ENCODE measurements at places on chromosomes 13 and 19.

GRCh38 chr19:42108527-42109389, 23.5 kb downstream of the POU2F2 start:
- H3K4me3 ChIP-seq, result no peak overlapping the region
- no peak overlapping the region for H3K27ac ChIP-seq
- no peaks in the 10 kb centered on the region for H3K27me3 ChIP-seq
- DNase-seq, result peak; percentile 72

DNA sequence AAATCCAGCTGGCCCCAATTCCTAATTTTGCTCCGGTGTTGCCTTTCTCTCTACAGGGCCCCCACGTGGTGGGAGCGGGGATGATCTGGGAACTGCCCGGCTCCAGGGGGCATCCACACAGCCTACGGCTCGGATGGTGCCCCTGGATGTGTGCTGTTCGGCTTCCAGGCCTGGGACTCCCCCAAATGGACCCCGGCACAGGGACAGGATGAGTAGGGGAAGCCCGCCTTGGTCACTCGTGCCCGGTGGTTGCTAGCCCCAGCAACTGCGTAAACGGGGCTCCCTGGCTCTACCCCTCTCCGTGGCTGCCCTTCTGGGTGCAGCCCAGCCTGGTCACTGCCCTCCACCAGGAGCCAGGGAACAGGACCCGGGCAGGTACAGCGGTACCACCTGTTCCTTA, 111.5 kb downstream of the TEX26 start:
- H3K4me1 ChIP-seq, result peaks cover 27% of the 10 kb centered on the region
- no peaks in the 10 kb centered on the region for H3K27me3 ChIP-seq
- no peak overlapping the region for H3K4me3 ChIP-seq

GRCh38 chr19:30407068-30407709, 35.0 kb downstream of the ZNF536 start:
- H3K27me3 ChIP-seq, result no peaks in the 10 kb centered on the region
- no peak for DNase-seq
- H3K27ac ChIP-seq, result no peak overlapping the region
- H3K36me3 ChIP-seq, result no peaks in the 10 kb centered on the region
- H3K4me3 ChIP-seq, result no peak overlapping the region

DNA sequence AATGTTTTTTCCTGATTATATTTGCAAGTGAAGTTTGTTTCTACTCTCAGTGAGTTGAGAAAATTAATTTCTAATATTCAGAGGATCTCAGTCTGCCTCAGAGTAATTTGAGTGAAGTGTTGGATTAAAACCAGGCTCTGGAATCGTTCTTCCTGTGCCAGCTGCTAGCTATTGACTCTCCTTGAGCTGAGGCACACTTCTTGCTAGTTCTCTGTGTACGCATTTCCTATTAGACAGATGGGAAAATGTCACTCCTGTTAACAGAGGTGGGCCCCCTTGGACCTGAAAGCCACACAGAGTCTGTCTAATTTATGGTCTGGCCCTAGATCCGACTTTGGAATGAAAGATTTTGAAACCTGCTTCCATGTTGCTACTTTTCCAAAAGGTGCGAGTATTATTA, 107.6 kb upstream of the RNF113B start:
- no peak overlapping the region for H3K27ac ChIP-seq
- DNase-seq, result no peak
- no peaks in the 10 kb centered on the region for H3K4me1 ChIP-seq
- H3K36me3 ChIP-seq, result no peaks in the 10 kb centered on the region
- H3K4me3 ChIP-seq, result no peak overlapping the region

DNA sequence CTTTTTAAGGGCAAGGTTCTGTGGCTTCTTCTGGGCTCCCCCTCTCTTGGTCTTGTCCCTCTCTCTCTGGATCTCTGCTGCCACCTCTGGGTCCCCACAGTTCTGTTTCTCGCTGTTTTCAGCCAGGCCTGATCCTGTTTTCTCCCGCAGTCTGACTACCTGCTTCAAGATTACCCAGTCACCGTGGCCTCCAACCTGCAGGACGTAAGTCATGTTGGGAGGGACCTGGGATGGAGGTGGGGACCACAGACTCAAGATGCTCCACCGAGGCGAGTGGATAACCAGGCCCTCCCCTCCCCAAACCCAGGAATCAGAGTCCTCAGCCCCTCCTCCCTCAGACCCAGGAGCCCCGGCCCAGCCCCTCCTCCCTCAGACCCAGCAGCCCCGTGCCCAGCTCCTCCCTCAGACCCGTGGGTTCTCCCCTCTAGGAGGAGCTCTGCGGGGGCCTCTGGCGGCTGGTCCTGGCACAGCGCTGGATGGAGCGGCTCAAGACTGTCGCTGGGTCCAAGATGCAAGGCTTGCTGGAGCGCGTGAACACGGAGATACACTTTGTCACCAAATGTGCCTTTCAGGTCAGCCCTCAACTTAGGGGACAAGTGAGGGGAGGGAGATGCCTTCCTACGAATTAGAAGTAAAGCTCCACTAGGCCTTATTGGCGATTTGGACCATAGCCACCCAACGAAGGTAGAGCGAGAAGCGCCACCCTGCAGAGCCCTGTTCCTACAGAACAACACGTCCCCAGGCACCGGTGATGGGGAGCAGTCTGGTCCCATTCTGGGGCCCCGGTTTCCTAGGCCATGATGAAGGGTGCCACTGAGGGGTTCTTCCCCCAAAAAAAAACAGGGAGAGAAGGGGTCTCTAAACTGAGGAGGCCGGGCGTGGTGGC, 2.2 kb downstream of the FLT3LG start:
- H3K27me3 ChIP-seq, result no peaks in the 10 kb centered on the region
- H3K36me3 ChIP-seq, result no peaks in the 10 kb centered on the region
- peaks cover 13% of the 10 kb centered on the region for H3K4me1 ChIP-seq

- H3K27me3 ChIP-seq, result no peaks in the 10 kb centered on the region
- no peaks in the 10 kb centered on the region for H3K36me3 ChIP-seq
- no peak overlapping the region for H3K4me3 ChIP-seq
These were observed 3.8 kb upstream of the RAX2 start for GRCh38 chr19:3775831-3776230.

GRCh38 chr19:38706792-38707511, 37.3 kb downstream of the CAPN12 start:
- H3K4me3 ChIP-seq, result no peak overlapping the region
- H3K27ac ChIP-seq, result no peak overlapping the region
- H3K27me3 ChIP-seq, result no peaks in the 10 kb centered on the region
- no peaks in the 10 kb centered on the region for H3K4me1 ChIP-seq

Data from GM12878 (cell line).